ENCODE measurements at places on chromosomes 12 and 14.

DNA sequence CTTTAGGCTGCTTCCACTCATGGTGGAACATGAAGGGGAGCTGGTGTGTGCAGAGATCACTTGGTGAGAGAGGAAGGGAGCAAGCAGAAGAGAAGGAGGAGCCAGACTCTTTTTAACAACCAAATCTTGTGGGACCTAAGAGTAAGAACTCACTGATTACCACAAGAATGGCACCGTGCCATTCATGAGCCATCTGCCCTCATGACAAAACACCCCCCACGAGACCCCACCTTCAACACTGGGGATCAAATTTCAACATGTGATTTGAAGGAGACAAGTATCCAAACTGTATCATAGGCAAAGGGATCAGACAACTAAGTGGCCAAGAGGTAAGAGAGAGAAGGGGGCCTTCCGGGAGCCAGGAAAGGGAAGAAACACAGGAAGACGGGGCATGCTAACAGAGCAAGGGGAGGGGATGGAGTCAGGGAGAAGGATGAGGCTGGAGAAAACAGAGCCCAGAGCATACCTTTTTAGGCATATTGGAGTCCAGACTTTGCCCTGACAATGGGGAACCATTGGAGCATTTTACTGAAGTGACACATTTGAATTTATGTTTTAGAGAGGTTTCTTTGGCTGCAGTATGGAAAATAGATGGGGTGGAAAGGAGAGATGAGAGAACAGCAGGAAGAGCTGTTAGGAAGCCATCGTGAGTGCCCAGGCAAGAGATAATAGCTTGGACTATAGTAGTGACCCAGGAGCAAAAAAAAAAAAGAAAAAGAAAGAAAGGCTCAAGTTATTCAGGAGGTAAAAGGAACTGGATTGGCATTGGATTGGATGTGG lies 204.4 kb upstream of the NUDT4 start:
- no peak for DNase-seq

DNA sequence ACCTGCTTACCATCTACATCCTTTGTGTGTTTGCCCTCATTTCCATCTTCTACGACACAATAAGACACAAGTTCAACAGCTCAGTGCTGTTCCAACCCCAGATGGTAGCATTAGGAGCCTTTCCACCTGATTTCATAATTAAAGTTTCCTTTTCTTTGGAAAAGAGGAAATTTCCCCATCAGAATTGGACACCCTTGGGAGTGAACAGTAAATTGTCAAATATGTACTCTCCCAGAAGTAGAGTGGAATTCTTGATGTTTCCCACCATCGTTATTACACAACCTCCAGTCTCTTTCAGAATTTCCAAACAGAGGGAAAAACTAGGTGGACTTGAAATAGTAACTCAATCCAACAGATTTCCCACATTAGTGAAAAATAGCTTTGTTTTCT lies 337.6 kb upstream of the OR4E1 start:
- DNase-seq, result no peak

GRCh38 chr12:44053549-44054127 lies 217.8 kb downstream of the TMEM117 start:
- no peak for DNase-seq

DNA sequence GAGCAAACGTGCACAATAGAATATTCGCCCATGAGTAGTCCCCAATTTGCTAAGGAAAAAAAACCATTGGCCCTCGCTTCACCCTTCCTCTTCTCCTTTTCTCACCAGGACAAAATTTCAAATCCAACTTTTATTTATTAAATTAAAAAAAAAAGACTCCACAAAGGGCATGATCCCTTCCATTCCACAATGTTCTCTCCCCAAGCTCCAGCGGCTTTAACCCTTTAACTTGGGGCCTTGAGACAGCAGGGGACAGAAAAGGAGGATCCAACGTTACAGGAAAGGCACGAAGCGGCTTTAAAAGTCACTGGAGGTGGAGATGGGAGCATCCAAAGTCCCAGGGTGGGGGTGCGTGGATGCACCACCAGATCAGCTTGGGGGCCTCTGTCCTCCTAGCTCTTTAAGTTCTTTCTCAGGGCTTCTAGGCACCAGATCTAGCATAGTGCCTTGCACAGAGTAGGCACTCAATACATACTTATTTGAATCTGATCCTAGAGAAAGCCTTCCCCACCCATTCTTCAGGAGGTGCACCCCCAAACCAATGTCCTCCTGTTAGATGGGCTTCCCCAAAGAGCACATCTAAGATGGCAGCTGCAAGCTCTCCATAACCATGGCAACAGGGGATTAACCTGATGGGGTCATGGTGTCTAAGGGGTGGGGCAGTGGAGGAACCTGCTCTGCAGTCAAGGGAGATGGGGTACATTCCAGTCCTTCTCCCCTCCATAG lies 5.2 kb upstream of the AAAS start:
- no peak for DNase-seq

DNA sequence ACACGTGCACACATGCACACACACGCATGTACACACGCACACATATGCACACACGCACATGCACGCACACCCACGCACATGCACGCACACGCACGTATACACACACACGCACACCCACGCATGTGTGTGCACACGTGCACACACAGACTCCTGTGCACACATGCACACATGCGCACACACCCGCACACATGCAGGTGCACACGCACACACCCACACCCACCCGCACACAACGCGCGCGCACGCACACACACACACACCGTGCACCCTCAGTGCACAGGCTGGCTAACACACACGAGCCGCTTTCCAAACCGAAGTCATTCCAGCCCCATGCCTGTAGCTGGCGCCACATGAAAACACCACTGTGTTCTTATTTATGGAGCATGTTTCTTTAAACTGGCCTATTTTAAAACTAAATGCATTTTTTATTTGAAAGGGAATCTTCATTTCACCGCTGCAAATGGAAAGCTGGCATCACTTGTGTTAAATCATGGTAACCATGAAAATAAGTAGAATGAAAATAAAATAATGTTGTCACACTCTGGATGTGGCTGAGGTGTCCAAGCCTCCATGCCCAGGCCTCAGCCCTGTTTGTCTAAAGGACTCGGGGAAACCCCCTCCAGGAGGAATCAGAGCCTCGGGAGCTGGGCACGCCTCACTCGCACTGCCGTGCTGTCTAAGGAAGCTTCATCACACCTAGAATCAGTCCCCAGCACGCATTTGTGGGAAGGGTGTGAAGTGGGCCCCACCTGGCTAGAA lies 45.1 kb downstream of the GALNT9 start:
- DNase-seq, result no peak

GRCh38 chr12:22874151-22874550 lies 249.2 kb downstream of the ETNK1 start:
- DNase-seq, result no peak

- DNase-seq, result no peak
Observed at GRCh38 chr12:21819236-21819635, 44.7 kb upstream of the KCNJ8 start.

DNA sequence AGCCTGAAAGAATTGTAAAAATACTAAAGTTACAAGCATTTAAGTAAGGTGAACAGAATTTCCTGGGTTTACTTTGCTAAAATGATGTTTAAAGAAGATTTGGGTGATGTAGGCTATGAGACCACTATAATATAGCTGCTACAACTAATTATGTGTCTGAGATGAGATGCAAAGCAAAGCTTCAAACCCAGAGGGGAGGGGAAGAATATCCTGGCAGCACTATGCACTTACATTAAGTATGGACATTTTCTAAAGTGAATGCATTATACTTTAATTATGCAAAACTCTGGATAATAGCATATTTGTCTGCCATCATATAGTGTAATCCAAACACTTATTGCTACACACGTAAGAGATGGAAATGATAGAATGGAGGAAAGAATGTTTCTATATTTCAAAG lies 1003.7 kb downstream of the GALC start:
- no peak for DNase-seq

DNA sequence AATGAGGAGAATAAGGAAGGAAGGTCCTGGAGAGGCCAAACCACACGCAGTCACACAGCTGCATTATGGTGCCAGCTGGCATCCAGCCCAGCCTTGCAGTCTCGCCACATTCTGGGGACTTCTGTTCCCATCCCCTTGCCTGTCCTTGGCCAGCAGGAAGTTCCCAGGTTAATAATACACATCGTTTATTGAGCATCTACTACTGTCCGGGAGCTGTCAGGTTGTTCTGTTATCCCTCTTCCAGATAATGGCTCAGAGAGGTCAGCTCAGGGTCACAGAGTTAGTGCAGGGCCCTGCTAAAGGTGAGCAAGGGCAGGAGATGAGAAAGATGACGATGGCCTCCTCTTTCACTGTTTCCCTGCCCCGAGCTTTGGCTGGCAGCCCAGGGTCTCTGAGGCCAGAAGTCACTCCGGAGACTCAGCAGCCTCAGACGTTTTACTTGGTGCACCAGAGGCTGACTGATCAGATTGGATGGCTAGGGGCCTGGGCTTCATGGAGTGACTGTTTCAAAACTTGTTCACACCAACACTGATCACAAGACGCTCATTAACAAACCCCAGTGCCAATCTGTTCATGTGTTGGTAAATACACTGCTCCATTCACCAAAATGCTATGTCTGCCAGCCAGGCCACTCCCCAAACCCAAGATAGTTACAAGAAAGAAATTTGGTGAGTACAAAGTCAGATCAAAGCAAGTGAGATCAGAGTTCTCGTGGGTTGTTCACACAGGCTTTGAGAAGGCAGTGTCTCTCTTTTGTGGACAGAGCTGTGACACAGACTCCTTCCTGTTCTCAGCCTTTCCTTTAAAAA lies 79.2 kb downstream of the B4GALNT3 start:
- DNase-seq, result peak; percentile 78

DNA sequence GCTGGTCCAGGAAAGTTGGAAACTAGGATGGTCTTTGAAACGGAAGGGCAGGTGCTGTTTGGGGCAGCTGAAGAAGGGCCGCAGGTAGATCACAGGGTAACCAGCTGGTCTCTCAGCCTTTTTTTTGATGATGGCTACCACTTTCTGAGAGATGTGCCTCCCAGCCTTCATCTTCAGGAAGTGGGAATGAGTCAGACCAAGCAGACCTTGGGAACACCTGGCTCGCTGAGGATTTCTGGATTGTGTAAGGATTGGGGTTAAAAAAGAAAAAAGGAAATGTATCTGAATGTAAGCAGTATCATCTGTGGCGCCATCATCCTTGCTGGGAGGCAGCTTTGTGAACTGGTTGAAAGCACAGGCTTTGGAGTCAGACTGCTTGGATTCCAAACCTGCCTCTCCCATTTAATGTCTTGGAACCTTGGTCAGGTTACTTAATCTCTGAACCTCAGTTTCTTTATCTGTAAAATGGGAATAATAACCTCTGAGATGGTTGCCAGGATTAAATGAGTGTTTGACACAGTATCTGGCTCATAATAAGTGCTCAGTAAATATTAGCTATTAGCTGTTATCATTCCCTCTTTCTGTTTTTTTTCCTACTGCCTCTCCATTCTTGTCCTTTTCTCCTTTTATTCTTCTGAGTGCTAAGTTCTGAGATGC lies 1.7 kb downstream of the PRPF40B start:
- no peak for DNase-seq

GRCh38 chr12:53052419-53053217 lies 2.8 kb downstream of the TNS2 start:
- DNase-seq, result no peak

DNA sequence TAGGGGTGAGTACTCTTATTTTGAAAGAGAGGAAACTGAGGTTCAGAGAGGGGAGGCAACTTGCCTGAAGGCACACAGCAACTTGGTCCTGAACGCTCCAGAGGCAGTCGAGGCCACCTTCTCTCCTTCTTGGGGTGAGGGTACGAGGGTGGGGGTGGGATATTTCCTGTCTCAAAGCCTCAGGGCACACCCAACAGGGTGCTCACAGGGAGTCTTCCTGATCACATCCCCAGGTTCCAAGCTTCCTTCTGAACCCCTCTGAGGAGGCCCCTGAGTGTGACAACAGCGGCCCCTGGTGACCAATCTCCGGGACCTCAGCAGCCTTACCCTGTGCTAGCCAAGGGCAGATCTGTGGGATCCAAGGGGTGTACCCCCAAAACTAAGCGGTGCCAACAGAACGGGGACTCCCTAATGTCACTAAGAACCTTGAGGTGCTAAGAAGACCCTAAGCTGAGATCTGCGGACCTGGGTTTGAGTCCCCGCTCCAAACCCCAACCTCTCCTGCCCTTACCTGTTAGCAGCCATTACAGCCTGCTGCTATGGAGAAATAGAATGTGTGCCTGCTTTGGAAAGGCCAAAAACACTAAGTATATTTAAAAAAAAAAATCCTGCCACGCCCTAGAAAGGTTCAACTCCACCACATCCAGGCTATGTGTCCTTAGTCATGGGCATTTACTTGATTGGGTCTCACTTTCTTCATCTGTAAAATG lies 57.9 kb downstream of the TRPV4 start:
- DNase-seq, result peak; percentile 69

- no peak for DNase-seq
Observed at GRCh38 chr12:98002887-98003493, 512.4 kb upstream of the TMPO start.

- DNase-seq, result no peak
Observed at GRCh38 chr12:48279101-48279500, 71.6 kb downstream of the ZNF641 start.

DNA sequence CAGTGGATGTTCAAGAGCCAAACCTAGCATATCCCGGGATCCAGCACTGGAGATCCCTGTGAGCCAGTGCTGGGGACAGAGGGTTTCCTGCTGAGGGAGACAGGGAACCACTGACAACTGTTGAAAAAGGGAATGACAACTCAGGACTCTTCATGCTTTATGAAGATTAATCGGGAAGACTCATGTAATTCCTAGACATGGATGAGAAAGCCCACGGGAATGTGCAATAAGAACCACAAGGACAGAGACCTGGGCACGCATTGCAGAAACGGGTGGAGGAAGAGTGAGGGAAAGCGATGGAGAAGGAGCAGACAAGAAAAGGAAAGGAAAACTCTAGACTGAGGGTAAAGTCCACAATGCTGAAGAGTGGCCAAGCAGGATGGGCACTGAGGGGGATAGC lies 296.0 kb downstream of the PCNX1 start:
- DNase-seq, result no peak

GRCh38 chr12:85627584-85627983 lies 208.6 kb downstream of the RASSF9 start:
- no peak for DNase-seq

DNA sequence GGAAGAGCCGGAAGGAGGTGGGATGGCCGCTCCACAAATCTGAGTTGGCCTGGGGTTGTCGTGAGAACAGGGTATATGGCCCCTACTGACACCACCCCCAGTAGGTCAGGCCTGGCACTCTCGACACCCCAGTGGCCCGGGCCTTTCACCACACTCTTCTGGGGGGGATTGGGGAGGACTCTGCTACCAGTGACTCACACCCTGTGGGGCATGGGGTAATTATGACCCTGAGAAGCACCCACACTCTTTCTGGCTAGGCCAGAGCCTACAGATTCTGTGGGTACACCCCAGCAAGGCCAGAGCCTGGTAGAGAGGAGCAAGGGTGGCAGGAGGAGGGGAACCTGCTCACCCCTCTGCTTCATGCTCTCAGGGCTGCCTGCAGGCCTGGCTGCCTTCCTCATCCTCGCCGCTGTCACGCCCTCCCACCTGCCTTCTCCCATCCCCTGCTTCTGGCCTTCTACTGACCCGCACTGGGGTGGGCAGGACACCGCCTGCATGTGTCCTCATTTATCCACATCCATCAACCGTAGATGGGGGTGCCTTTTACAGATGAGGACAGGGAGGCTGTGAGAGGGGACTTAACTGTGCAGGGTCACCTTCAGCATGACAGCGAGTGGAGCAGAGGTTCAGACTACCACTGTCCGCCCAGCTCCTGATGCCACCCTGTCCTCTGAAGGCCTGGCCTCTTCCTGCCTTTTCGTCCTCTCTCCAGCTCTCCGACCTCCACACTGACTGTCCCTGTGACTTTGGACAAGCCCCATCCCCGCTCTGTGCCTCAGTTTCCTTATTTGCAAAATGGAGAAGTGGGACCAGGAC lies 18.4 kb downstream of the ASB2 start:
- no peak for DNase-seq
